ENCODE measurements at places on chromosomes 1 and 21.

- peak; percentile 94 for DNase-seq
These were observed 135.5 kb downstream of the TGFB2 start for GRCh38 chr1:218480588-218481099.

DNA sequence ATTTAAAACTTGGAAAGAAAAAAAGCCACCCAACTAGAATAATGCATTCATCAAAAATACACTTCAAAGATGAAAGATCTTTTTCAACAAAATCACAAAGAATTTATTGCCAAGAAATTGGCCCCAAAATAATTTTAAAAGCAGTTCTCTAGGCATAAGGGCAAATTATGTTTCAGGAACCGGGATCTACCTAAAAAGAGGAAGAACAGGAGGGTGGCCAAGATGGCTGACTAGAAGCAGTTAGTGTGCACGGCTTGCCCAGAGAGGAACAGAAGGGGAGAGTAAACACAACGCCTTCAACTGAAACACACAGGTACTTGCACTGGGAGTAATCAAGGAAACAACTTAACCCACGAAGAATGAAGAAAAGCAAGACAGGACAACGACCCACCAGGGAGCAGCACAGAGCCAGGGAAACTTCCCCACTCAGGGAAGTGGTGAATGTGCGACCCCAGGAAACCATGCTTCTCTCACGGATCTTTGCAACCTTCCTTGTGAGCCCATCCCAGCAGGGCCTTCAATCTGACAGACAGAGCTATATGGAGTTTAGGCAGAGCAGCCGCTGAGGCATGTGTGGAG is 46.1 kb downstream of the ACKR1 start:
- DNase-seq, result no peak

GRCh38 chr1:152519851-152520250 is 5.6 kb downstream of the CRCT1 start:
- no peak for DNase-seq

DNA sequence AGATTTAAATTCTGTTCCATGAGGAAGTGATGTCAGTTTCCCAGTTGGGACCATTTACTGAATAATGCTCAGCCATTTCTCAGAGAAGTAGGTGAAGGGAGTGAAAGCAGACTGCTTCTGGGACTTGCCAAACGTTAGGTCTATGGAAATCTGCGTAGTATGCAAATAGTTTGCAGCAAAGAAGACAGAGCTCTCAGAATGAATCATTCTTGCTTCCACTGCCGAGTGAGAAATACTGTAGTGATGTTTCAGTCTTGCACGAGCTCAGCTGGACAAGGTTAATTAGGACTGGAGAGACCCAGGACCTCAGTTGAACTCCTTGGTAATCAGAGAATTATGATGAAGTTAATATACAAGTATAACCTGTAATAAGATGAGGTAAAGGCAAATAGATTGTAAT is 317.7 kb upstream of the DAB1 start:
- no peak for DNase-seq

DNA sequence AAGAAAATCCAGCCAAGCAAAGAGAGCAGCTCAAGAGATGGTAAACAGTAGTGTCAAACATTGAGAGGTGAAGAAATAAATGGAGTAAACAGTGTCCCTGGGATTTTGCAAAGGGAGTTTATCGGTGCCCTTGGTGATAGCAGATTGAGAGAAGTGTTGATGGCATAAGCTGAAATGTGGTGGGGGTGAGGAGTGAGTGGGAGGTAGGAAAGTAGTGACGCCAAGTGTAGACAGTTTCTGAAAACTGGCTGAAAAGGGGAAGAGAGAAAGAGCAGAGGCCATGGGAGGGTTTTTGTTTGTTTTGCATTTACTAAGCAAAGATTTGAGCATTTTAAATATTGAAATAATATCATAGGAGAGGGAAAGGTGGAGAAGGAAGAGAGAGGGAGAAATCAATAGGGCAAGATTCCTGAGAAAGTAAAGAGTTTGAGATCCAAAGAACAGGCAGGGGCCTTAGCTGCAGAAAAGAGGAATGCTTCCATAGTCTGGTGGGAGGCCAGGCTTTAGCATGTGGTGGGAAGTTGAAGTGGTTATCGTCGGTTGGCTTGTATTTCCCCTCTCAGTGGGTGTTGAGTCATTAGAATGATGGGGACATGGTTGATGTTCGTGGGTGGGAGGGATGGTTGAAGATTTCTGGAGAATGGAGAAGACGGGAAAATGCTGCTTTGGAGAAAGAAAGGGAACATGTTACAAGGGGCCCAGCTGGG is 26.8 kb upstream of the RASAL2 start:
- no peak for DNase-seq

- DNase-seq, result no peak
These were observed 13.6 kb downstream of the CNST start for GRCh38 chr1:246579818-246580217.

- DNase-seq, result no peak
These were observed 57.0 kb upstream of the RGS7 start for GRCh38 chr1:241413974-241414373.

DNA sequence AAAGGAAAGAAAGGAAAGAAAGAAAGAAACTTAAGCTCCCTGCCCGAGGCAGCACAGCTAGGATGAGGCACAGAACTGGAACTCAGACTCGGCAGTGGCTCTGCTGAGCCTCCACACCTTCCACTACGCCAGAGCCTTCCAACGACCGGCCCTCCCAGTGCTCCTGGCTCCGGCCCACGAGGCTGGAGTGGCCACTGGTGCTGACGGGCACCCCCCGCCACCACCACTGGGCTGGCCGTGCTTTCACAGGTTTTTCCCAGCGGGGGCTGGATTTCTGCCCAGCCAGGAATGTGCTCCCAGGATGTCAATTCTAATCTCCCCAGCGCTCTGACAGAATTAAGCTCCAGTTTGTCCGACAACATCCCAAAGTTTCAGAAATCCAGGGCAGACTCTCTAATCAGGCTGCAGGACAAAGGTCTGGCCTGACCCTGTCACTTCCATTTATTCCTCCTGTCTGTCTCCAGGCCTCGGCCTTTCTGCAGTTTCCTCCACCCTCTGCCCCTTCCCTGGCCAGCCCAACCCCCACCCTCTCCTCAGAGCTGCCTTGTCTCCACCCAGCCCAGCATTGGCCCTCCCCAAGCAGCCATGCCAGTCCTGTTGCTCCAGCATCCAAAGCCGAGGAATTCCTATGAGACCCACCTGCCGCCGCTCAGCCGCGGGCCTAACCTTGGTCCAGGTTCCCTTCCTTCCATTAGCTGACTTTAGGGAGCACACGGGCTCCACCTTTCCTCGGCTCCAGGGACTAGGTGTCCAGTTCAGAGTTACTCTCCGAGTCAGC is 81.9 kb downstream of the CASZ1 start:
- DNase-seq, result peak; percentile 35

DNA sequence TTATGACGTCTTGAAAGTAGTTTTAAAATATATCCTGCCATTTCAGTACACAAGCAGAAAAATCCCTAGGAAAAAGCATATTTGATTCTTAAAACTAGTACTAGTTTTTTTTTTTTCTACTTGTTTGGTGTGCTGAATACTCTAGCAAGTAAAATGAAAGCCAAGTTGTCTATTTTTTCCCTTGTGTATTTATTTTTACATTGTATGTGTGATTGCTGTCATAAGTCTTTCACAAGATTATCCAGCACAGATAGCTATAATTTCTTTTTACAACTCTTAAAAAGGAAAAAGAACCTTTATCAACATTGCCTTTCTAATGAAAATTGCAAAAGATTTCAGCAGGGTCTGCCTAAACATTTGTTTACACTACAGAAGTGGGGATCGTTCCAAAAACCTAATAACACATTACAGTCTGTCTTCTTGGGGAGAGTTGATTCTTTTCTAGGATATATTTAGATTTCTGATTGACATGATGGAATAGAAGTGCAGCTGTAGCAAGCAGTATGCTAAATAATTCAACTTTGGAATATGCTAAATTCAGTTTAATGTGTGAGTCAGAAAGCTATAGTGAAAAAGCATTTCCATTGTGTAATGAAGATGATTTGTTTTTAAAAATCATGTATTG is 2.5 kb downstream of the DR1 start:
- DNase-seq, result no peak

DNA sequence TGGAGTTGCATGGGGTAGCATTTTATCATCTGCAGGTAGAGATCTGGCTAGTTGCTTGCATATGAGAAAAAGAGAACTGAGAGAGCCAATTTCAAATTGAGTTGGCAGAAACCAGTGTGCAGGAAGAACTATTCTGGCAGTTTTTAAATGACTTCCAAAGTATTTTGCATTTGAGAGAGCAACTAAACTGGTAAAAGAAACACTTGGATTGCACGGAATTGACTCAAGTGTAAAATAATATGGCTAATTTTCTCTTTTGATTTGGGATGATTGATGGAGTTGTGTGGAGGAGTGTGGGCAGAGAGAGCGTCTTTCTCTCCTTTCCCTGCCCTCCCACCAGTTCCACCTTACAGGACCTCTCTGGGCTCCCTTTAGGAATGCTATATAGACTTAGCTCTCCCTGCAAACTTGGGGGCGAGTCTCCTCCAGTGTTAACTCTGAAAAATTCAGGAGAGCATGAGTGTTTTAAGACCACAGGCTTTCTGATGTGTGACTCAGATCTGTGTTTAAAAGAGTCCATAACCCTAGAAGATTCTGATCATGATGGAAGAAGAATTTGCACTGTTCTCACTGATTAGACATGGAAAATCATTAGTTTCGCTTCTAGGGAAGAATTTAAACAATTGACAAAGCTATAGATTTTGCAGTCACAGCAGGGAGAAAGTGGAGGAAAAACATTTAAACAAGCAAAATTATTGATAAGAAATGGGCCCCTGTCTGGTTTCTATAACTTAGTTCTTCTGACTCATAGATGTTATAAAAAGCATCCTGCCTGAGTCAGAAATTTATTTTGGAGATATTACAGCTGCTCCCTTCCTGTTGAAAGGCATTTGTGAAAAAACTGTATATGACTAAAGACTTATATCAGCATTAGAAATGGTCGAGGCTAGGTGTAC is 24.9 kb upstream of the CTBS start:
- DNase-seq, result peak; percentile 90

DNA sequence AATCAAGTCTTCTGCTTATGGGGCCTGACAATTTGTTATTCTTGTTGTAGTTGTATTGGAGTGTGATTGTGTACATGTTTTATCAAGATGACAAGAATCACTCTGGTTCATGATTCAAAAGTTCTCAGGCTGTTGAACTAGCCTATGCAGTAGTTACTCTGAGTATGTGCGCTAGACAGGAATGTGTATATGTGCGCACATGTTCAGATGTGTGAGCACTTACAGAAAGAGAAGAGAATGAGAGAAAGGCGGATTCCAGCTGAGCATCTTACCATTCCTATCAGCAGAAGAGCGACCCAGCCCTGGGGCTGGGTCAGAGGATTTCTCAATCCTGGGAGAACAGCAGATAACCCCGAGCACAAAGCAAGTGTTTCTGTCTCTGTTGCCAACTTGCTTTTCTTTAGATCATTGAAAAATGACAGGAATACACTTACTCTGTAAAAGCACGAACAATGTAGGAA is 110.8 kb upstream of the HOOK1 start:
- no peak for DNase-seq

- no peak for DNase-seq
These were observed 2.1 kb downstream of the TESK2 start for GRCh38 chr1:45488666-45489377.

DNA sequence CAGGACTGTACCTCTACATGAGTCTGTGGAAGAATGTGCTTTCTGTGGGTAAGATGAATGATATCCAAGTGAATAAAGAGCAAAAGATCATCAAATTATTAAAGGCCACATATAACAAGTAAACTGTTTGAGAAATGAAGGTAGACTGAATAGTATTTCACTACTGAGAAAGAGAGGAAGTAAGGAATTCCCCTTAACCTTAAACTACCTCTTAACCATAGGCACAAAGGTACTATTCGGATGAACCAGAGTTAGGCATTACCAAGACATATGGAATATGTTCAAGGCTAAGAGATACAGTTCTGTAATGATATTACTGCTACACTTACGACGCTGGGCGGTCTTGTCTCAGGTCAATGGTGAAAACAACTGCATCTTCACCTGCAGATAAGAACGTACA is 25.5 kb downstream of the DCAF8 start:
- no peak for DNase-seq

GRCh38 chr1:84433258-84434080 is 35.2 kb downstream of the DNASE2B start:
- peak; percentile 81 for DNase-seq
